Fibroblast of the conjunctiva (primary cell): ENCODE measurements at places on chromosomes 7 and 10.
A peak's percentile ranks its signal among the peaks of the same experiment; 100 is the strongest.

GRCh38 chr7:35831208-35831607, 30.4 kb downstream of the SEPTIN7 start:
- DNase-seq = no peak

- DNase-seq = no peak
Observed at GRCh38 chr7:22113041-22113440, 167.3 kb upstream of the CDCA7L start.

DNA sequence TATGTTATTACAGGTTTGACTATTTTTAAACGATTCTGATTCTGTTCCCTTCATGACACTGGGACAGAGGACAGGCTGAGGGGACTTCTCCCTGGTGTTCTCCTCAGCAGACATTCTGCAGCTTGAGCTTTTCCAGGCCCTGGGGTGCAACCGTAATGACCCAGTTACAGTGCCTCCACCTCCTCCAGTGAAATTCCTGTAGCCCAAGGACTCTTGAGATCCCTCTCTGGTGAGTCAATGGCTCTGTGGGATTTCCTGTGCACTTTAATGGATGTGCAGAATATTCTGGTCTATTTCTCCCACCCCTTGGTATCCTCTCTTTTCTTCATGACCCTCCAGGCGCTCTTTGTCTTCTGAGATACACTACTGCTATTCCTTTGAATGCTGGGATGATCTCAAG, 319.3 kb downstream of the INHBA start:
- no peak for DNase-seq

DNA sequence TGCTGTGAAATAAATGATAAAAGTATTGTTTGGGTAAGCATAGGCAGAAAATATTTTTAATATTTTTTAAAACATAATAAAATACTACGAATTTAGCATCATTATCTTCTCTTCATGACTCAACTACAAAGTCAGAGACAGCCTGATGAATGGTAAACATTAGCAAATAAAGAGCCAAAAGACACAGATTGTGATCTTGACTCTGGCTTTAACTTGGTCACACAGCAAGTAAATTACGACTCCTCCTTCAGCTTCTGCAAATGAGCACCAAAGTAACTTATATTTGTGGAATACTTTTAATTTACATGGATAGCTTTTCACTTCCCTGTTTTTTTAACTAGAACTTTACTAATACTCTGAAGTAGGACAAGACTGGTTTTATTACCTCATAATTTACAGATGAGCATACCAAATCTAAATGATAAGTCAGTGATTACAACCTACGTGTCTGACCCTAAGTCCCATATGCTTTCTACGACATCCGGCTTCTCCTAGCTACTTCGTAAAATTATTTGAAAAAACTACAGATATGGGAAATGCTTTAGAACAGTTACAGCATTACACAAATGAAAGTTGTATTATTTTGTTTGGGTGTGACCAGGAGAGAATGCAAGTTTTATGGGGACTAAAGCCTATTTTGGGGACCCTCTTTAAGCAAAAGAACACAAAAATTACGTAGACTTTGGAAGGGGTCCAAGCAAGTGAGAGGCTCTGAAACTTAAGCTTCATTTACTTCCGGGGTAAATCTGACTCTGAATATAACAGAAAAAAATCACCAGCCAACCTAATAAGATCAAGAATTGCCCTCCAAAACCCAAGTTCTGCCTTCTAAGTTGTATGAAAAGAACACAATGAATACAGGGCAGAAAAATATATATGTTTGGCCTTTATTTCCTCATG, 133.8 kb downstream of the CPEB3 start:
- DNase-seq = no peak

DNA sequence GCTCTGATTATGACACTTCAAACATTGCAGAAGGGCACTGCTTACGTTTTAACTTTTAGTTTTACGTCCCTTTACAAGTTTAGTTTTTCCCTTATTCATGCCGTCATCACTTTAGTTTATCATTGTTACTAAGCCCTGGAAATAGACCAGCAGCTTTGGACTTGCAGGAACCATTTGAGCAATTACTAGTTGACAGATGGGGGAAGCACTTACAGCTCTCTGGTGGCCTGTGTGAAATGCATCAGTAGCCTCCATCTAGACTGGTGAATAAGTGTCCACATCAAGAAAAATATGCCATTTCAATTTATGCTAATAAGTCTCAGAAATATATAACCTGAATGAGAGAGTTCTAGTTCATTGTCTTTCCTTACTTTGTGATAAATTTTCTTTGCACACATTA, 194.9 kb upstream of the GRM3 start:
- no peak for DNase-seq

DNA sequence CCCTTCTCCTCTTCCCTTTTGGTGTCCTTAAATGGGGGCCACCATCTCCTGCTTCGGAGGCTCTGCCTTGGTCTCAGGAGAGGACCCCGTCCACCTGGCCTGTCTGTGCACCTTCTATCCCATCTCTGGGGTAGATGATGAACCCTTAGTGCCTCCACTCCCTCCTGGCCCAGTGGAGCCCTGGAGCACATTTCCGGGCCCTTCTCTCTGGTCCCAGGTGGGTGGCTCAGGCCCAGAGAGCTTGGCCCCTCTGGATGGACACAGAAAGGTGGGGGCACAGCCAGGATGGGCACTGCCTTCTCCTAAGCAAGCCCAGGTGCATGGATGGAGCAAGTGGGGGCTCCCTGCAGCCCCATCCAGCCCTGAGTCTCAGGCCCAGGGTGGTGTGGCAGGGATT, 121.4 kb upstream of the RET start:
- no peak for DNase-seq

DNA sequence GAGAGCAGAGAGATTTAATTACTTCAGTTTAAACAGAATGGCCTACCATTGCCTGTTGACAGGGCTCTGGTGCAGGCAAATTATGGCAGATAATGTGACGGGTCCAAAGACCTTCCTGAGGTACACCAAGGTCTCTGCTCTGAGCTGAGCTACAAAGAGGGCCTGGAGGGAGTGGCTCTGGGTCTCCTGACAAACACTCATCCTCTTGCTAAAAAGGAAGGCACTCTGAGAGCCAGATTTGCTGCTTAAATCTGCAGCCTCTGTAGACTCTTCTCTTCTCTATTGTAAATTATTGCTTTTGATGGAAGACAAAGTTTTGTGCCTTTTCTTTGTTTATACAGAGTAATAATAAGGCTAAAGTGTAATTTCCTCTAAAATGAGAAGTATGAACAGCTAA, 529.5 kb upstream of the FZD8 start:
- DNase-seq = no peak

- no peak for DNase-seq
Observed at GRCh38 chr10:34719328-34719727, 95.8 kb downstream of the PARD3 start.

DNA sequence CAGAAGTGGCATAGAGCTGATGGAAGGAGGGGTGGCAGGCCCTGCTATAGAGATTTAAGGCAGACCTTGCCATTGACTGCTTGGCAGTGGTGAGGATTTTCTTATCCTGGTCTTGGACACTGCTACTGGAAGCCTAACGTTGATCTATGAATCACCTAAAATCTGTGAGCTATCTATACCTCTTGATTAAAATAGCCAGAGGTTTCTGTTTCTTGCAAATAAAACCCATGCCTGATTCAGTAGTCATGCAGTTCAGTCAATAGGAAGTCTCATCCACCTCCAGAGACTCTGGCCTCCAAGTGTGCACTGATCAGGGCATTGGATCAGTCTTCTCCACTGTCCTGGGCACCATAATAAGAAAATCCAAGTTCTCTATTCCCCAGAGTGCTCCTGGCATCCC, 286.5 kb downstream of the PTEN start:
- no peak for DNase-seq

DNA sequence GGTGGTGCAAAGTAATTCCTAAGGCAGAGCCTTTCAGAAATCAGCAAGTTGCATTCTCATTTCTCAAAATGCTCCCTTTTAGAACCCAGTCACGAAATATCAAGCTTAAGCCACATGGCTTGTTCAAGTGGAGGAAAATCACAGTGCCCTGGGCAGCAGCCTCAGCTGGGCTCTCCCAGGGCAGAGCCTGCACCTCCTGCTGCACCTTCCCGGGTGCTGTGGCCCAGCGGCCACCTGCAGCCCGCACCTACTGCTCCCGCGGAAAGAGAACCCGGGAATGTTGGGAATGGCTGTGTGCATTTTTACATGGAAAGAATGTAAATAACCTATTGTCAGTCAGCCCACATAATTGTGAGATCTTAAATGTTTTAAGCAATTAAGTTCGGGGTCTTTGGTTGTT, 396.5 kb upstream of the VSTM2A start:
- DNase-seq = no peak

- no peak for DNase-seq
Observed at GRCh38 chr7:29208410-29209250, 14.1 kb downstream of the CHN2 start.

GRCh38 chr10:116665541-116666125, 44.9 kb downstream of the PNLIPRP2 start:
- no peak for DNase-seq

DNA sequence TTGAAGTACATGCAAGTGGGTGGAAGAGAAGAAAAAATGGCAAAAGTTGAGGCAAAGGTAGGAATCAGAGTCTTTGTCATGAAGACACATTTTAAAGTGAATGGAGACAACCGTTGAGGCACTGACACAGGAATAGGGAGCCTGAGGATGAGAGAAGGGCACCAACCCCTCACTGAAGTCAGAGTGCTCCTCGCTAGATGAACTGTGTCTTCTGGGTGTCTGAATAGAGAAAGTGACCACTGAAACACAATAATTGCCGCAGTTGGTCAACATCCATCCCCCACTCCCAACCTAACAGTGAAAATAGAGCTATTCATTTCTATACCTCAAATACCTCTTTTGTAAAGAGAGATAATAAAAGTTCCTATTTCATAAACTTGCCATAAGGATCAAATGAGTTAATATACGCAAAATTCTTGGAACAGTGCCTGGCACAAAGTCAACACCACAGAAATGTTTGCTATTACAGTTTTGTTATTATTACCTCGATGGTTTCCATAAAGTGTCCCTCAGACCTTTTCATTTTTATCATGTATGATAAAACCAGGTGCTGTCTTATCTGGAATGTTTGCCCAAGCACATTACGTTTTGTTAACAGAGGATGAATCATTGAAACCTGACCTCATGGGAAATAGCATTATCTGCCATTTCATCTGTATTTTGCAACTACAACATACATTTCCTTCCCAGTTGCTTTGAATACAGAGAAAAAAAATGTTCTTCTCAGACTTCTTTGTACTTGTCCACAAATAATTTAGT, 61.8 kb upstream of the SP4 start:
- DNase-seq = no peak

DNA sequence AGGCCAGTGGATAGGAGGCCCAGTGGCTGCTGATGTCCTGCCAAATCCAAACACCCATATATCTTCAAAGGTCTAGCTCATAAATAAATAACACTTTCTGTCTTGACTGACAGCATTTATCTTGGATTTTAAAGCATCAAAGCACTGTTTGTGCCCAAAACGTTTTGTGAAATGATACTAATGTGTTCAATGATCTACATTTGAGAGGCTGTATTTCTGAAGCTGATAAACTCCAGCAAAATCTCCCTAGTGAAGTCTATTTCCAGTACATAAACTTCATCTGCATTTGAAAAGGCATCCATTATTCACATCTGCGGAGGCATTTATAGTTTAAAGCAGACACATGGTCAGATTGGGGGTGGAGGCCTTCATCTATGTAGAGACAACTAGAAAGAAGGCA, 276.3 kb downstream of the HPSE2 start:
- no peak for DNase-seq

DNA sequence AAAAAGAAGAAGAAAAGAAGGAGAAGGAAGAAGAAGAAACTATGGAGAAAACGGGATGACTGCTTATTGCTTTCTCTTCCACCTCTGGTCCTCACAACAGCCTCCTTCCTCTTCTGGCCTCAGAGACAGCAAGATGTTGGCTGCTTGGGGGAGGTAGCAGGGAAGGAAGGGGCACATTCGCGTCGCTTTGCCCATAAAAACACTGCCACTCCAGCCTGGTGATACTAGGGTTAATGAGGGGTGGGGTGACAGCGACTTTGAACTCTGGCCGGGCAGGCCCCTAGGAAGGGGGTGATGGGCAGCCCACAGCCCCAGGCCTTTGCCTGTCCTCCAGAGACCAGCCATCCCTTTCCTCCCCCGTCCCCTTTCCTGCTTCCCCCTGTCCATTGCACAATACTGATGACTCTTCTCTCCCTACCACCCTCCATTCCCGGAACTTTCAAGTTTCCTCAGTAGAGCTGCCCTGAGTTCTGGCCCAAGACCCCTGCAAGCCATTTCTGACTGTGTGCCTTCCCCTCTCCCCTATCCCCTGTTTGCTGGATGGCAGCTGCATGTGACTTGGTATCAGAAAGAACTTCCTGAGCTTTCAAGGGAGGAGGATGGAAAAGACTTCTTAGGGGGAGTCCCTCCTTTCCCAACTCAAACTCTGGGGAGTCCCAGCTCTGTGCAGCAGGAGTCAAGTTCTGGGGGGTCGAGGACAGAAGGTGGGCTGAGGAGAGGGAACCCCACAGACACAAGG, 2.2 kb upstream of the CUEDC2 start:
- DNase-seq = no peak

- DNase-seq = no peak
Observed at GRCh38 chr7:135684136-135684535, 21.8 kb downstream of the STMP1 start.

- peak; percentile 56 for DNase-seq
Observed at GRCh38 chr7:41448104-41448503, 254.8 kb downstream of the INHBA start.

DNA sequence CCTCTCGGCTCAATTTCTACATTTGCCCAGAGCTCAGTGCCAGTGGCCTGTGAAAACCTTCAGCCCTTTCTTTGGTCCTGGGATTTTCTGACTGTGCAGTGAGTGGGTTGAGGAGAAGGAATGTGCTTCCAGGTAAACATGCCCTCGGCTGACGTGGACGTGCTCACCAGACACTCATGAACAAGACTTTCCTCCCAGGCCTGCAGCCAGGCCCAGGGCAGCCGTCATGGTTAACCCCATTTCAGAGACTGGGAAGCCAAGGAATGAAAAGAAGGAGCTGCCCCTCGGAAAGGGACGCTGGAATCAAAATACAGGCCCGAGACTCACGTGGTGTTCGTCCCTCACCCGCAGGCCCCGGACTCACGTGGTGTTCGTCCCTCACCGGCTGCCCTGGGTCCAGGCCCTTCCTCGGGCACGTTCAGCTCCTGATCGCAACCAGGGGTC, 8.8 kb upstream of the CALML5 start:
- DNase-seq = no peak

DNA sequence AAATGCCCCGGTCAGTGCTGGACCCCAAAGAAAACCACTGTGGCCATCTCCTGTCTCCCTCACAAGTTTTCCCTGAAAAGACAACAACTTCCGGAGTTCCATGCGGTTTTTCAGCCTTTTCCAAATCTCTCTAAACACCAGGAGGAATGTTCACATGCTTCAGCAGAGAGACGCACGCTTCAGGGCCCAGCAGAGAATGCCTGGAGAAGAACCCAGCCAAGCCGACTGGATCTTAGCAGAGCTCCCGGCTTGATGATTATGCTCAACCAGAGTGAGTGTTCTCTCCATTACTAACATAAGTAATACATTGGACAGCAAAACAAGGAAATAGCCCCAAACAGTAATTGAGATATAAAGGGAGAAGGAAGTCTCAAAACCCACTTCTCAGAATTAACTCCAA, 17.9 kb downstream of the PRKCQ start:
- no peak for DNase-seq
